GM23248 (cell line): ENCODE measurements at places on chromosomes 13 and 19. TPM values are rescaled to one million over a fixed set of nuclear protein-coding genes. Genes with fewer than 3 reads are reported as not detected.
A peak's percentile ranks its signal among the peaks of the same experiment; 100 is the strongest.

GRCh38 chr13:114147803-114148520 lies 15.5 kb upstream of the RASA3 start:
- DNase-seq: no peak

GRCh38 chr13:105368781-105369180 lies 1166.7 kb downstream of the EFNB2 start:
- no peak for DNase-seq

DNA sequence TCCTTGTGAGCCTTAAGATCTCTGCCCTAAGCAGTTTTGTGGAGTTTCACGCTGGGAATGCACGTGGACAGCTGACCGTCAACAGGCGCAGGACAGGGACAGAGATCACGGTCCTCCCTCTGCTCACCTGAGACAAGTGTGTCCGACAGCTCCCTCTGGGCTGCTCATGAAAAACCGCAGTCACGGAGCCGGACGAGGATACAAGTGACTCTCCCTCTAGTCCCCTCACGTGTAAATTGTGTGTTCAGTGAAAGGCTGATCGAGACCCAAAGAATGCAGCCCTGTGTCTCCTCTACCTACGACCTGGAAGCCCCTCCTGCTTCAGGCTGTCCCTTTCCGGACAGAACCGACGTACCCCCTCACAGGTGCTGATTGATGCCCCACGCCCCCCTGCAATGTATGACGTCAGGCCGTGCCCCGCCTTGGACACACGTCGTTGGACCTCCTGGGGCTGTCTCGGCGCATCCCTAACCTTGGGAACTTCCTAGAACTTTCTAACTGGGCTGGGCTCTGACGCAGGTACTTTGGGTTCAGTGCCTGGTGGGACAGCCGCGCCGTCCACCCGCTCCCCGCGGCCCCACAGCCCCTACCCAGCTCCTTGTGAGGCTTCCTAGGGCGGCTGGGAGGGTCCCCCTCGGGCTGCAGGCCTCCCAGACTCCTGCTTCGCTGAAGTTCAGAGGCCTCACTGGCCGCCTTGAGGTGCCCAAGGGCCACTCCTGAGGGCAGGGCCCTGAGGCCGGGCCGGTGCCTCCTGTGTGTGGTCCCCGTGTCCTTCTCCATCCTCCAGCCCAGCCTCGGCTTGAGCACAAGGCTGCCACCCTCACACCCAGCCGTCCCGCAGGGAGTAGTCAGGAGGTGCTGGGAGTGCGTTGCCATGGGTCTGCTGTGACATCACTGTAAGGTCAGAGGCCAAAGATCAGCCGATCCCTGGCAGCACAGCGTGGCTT lies at the start of gene C13orf46:
Gene C13orf46, minus strand, starts transcription at position 859 of the 947 bp plus-strand sequence. Its CDS starts 79 bp downstream, at position 780.
- no peak for DNase-seq

GRCh38 chr13:20969182-20969581 lies 66.6 kb upstream of the XPO4 start:
- peak; percentile 82 for DNase-seq

GRCh38 chr13:32045982-32046785 lies 14.6 kb downstream of the FRY start:
- peak; percentile 53 for DNase-seq

GRCh38 chr13:83935566-83935965 lies 53.3 kb upstream of the SLITRK1 start:
- DNase-seq: no peak

DNA sequence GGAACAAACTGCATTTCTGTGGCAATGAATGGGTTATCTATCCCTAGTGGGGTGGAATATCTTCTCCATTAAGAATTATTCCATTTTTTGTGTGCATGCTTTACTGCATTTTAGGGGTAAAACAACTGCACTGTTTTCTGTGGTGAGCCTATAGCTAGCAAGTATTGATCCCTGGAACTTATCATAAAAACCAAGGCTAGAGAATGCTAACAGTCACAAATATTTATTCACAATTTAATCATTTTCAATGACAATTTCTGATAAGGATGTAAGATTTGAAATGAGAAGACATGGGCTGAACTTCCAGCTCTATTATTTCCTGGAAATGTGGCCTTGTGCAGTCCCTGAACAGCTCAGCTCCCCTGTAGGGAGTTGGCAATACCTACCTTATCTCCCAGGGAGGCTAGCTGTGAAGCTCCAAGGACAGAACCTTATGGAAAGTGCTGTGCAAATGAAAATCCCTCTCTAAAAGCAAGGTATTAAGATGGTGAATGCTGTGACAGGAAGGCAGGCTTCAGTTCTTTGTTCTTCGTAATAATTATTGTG lies 51.5 kb upstream of the FAM216B start:
- no peak for DNase-seq

GRCh38 chr19:51733742-51734522 lies 10.1 kb upstream of the HAS1 start:
- DNase-seq: no peak

DNA sequence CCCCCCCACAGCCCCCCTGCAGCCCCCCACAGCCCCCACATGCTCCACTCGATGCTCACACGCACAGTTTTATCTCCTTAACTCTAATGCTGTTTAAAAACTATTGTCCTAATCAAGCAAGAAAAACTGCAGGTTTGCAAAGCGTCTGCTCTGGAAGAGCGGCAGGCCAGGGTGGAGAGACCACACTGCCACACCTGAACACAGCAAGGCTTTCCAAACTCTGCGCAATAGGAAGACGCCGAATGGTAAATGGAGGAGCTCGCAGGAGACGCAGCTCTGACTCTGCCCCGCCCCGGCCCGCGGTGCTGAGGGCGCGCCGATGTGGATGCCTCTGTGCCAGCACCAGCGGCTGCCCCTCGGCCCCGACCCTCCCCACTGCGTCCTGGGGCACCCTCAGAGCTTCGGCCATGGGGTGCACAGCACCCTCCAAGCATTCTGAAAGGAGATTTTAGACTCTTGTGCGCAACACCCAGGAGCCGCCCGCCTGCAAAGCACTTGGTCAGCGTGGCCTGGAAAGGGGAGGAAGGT lies 32.4 kb downstream of the RASA3 start:
- DNase-seq: peak; percentile 69

DNA sequence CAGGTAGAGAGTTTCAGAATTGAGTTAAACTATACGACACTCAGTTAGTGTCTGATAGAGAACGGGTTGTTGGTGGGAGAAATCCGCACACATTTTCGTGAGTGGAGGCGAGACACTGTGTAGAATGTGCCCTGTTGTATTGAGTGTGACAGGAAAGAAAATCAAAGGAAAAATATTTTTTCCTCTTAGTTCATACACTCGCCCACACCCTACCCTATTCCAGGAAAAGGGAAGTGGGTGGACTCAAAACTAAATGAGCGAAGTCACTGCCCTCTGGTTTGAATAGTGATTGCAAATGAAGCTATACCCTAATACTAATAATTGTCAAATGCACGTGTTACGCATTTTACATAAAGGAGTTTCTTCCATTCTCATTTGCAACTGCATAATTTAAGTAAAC lies 2.0 kb downstream of the ZNF347 start:
- no peak for DNase-seq

DNA sequence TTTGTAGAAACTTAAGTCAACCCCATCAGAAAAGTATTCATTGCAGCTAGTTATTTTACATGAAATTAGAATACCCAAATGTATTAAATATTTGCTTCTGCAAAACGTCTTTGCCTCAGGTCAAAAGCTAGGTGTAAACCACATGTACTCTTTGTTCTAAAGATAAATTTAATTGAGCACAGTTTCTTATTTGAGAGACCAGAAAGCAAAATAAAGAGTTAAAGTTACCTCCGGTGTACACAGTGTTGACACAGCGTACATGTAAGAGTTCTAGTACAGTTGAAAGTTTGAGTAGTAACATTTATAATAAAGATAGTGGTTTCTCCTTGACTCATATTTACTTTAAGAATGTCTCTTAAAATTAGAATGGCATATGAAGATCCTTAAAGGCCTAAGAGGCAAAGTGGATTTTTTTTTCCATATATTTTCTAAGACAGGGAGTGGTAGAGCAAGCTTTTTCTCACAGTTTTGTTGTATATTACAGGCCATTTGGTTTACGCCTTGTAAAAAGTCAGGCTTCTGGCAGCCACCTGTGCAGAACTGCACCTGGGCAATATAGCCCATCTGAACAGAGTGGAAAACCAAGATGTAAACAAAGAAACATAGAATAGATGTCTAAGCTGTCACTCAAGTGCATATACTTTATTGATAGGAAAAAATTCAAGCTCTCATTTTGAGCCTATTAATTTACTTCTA lies 2.9 kb downstream of the LRCH1 start:
- DNase-seq: no peak

DNA sequence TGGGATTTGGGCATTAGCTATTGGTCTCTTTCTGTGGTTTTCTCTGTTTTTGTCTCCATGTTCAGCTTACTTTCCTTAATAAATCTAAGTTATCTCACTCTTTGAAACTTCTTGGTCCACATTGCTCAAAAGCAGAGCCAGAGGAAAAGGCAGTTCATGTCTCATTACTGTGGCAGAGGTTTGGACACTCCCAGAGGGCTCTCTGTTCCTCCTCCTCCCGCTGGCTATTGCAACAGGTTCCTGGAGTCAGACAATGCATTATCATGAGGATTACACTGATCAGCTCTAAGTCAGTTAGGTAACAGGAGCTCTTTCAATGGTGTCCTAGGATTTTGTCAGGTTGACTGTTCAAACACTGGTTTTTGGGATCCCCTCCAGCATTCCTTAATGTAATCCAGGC lies 298.8 kb downstream of the NDFIP2 start:
- DNase-seq: peak; percentile 90

- DNase-seq: no peak
These were observed 71.9 kb downstream of the FLT1 start for GRCh38 chr13:28423010-28423409.

GRCh38 chr13:81929988-81930387 lies 1589.1 kb upstream of the SPRY2 start:
- DNase-seq: peak; percentile 14

DNA sequence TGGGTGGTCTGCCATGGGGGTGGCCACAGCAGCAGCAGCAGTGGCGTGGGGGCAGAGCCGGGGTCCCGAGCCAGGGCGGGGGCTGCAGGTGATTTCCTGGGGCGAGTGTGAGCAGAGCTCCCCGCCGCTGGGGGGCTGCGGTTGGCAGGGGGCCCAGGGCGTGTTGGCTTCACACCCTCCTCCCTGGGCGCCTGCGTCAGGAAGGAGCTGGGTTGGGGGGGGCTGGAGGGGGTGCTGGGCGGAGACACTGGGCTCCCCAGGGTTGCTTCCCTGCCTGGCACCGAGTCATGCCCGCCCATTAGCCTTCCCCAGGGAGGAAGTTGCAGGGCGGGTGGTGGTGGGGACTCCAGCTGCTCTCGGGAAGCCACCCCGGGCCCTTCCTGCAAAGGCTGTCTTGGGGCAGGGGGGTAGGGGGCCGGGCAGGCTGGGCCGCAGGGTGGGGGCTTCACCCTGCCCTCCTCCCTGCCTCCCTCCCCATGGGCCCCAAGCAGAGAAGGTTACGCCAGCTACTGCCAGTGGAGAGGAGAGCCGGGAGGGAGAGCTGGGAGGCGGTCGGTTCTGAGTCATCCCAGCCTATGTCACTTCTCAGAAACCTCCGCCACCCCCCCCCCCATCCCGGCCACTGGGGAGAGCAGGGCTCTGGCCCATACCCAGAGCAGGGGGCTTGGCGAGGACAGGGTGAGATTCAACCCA lies 4.6 kb downstream of the MIDN start:
- DNase-seq: peak; percentile 98

GRCh38 chr13:41386211-41386610 lies 71.1 kb upstream of the RGCC start:
- peak; percentile 10 for DNase-seq

DNA sequence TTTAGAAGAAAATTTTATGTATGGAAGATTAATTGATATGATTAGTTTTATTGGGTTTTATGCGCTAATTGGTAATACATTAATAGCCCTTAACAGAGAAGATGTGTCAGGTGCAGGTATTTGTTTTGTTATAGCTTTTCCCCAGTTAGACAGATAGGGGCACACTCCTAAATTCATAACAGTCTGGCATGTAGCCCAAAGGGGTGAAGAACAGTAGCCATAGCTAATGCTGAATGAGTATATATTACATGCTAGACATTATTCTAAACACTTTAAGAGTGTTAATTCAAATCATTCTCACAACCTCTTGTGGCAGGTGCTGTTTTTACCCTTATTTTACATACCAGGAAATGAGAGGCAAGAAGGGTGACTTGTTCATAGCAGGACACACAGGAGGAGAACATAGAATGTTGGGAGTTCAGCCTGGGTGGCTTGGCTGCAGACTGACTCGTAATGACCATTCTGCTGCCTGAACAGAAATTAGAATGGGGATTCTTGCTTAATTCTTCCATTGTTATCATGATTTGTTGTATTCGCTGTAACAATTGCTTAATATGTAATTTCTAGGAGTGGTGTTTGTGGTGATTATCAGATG lies 20.1 kb downstream of the PCCA start:
- peak; percentile 46 for DNase-seq

- DNase-seq: no peak
These were observed 11.9 kb upstream of the TPM4 start for GRCh38 chr19:16064209-16064889.

DNA sequence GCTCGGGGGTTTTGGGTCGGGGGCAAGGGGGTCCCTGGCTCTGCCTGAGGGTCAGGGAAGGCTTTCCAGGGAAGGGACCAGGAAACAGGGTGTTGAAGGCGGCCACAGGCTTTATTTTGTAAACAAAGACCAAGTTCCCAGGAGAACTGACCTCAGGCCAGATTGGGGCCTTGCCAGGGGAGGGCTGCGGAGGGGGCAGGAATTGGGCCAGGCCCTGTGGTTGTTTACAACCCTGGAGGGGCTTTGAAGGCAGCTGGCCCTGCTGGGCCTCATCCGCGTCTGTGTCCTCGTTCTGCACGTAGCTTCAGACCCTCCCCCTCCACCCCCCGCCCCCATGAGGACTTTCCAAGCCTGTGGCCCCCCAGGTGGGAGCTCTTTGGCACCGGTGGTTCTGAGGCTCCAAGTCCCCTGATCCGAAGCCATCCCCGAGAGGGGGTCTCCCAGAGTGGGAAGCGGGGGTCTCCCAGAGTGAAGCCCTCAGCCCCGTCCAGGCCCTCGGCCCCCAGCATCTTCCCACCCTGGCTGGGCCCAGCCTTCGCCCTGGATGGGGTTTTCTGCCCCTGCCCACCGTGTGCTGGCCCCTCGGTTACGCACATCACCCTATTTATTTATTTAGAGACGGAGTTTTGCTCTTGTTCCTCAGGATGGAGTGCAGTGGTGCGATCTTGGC lies 13.5 kb upstream of the BSG start:
- DNase-seq: no peak

GRCh38 chr19:51347209-51347928 lies 5.4 kb upstream of the VSIG10L start:
- DNase-seq: no peak

GRCh38 chr13:63948045-63948444 lies 2532.4 kb upstream of the PCDH20 start:
- no peak for DNase-seq

Gene ZNF724
- total RNA-seq: 0.76 and 4.3 TPM in 2 replicates

Gene POU4F1
- total RNA-seq: not detected in 2 replicates

Gene CC2D1A
- 20.6 and 22.8 TPM in 2 replicates for total RNA-seq

Gene LAIR1
- not detected in 2 replicates for total RNA-seq

Gene GNG7
- total RNA-seq: 0.11 TPM in 1 of 2 replicates, not detected in the other

Gene GATAD2A
- total RNA-seq: 42.7 and 52.1 TPM in 2 replicates

Gene ZNF850
- 1.2 and 1.5 TPM in 2 replicates for total RNA-seq
